ENCODE measurements at places on chromosomes 3 and 15. TPM values are rescaled to one million over a fixed set of nuclear protein-coding genes. Genes with fewer than 3 reads are reported as not detected.

DNA sequence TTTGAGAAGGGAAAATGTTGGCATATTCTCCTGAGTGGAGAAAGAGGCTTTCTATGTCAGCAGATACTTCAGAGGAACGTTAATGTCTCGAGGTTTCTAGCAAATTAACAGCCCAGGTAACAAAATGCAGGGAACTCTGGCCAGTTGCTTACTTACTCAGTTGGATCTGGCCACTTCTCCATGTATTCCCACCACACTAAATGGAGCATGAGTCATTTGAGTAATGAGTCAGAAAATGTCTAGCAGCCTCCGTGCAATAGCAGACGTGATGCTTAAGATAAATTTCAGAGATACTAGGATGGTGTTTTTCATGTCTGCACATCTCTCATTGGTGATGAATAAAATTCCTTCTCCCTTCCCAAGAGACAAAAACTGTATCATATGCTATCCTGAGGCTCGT is 671.5 kb downstream of the FHIT start:
- ATAC-seq: no peak

The GOLGA6B gene
- not detected for total RNA-seq

- ATAC-seq: peak; percentile 20
Measured at GRCh38 chr3:196287090-196287439, 461 bp downstream of the PCYT1A start.

GRCh38 chr3:80238152-80238551 is 470.4 kb upstream of the ROBO1 start:
- ATAC-seq: no peak

The ANKRD34C gene
- not detected for total RNA-seq

GRCh38 chr15:69132430-69132829 is 28.0 kb upstream of the GLCE start:
- ATAC-seq: no peak

GRCh38 chr3:124895756-124896155 is 8.6 kb upstream of the ITGB5 start:
- no peak for ATAC-seq

DNA sequence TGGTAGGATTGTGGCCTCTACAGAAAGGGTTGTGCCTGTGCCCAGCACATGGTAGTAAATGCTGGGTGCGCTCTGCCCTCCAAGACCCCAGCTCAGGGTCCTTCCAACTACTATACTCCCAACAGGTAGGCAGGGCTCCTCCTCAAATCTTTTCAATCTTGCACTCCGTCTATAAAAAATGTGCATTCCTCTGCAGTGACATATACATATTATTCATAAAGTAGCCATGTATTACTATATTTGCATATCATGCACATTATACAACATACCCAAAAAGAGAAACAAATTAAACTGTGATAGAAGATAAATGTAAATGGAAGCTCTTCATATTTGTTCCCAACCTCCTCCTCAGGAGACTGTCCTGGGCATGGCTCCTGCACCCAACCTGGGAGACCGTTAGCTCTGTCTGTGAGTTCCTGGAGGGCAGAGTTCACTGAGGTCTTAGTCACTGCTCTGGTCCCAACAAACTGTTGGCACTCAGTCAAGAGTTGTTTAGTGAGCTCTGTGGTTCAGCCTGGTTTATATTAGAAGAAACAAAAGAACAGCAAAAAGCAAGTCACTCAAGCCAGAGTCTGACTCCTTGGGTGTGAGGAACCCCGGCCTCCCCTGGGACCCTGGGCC is 47.7 kb upstream of the GRIP2 start:
- no peak for ATAC-seq
